Daoy (cell line): ENCODE measurements at places on chromosomes 6 and 20. TPM values are rescaled to one million over a fixed set of nuclear protein-coding genes. Genes with fewer than 3 reads are reported as not detected.

DNA sequence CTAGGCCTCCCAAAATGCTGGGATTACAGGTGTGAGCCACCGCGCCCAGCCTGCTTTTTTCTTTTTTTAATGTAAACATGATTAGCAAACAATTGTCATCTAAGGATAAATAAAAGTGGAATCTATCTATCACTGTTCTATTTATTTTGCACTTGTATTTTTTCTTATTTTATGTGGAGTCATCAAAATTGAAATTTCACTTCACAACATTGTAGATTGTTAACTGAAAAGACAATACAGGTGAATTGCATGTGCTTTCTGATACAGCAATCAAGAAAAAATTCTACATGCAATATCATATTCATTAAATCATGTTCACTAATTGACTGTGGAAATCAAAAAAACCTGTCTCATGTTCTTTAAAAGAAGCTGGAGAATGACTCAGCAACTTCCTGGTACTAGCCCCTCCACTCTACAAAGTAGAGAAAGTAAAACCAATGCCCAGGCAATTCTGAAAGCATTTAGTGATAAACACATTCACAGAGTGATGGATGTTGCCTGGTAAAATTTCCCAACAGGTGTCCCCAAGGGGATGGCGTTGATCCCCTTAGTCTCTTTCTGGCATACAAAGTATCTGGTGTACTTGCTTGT is 10.7 kb upstream of the RFX6 start:
- no peak for DNase-seq

DNA sequence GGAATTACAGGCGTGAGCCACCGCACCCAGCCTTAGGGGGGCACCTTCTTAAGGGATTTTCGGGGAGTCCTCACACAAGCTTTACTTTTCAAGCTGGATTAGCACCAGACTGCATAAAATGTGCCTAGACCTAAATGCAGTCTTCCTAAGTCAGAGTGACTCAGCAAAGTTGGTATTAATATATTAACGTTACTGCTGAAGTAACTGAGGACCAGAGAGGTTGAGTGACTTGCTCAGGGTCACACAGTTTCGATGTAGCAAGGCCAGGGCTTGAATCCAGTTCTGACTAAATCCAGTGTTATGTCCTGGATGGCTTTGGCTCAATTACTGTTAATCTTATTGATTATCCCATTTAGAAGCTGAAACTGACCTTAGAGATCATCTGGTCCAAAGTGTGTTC is 13.4 kb downstream of the EDEM2 start:
- no peak for DNase-seq

GRCh38 chr6:7673063-7673536 is 52.8 kb upstream of the BMP6 start:
- peak; percentile 66 for DNase-seq

- no peak for DNase-seq
These were observed at the start of gene LTB for GRCh38 chr6:31582230-31582643. Gene LTB, minus strand, starts transcription at chr6:31582424. Its CDS starts 7 bp downstream, at chr6:31582417.

DNA sequence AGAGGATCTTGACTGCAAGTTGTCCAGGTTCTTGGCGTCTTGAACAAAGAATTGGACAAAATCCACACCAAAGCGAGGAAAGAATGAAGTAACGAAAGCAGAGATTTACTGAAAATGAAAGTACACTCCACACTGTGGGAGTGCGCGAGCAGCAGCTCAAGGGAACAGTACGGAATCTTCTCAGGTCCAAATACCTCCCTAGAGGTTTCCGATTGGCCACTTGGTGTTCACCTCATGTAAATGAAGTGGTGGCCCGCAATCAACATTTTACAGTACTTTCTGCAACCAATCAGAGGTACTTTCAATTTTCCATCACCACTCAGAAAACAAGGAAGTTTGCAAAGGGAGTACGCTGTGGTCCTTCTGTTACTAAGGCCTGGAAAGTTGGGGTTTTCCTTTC is 122.4 kb downstream of the PTPRK start:
- no peak for DNase-seq

DNA sequence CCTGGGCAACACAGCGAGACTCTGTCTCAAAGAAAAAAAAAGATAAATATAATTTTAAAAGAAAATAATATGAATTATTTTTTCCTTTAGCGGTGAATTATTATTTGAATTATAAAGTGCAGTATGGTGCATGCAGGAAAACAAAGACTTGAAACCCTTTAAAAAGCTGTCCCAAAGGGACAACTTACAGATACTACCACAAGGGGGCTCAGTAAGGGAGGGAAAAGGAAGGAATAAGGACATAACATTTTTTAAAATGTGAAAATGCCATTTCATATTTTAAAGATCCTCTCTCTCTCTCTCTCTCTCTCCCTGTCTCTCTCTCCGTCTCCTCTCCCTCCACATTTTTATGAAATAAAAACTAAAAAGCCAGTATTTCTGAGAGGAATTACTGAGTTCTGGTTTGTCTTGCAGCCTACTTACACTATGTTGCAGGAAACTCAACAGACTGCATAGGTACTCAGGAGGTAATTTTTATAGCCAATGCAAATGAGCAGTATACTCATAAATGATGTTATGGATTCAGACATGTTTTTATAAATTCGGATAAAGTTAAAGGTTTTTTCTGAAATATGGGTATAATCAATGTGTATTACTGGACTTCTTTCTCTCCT is 455.0 kb upstream of the GJE1 start:
- DNase-seq, result peak; percentile 26

DNA sequence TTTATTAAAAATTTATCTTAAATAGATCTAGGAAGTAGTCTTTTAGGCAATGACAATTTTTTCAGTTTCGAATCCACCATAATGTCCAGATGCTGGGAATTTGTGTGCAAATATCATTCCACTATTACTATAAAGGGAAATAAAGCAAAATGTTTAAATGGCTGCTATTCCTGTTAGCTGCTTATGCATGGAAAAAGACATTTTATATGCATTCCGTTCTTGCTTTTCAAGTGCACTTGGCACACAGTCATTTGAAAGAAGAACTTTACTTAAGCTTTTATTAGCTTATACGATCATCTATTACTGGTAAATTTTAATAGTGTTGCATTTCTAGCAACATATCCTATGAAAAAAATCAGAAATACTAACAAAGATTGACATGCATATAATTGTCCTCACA is 42.0 kb downstream of the PRL start:
- DNase-seq, result no peak

- DNase-seq, result peak; percentile 92
These were observed 208.8 kb downstream of the ARHGAP18 start for GRCh38 chr6:129500958-129501739.

DNA sequence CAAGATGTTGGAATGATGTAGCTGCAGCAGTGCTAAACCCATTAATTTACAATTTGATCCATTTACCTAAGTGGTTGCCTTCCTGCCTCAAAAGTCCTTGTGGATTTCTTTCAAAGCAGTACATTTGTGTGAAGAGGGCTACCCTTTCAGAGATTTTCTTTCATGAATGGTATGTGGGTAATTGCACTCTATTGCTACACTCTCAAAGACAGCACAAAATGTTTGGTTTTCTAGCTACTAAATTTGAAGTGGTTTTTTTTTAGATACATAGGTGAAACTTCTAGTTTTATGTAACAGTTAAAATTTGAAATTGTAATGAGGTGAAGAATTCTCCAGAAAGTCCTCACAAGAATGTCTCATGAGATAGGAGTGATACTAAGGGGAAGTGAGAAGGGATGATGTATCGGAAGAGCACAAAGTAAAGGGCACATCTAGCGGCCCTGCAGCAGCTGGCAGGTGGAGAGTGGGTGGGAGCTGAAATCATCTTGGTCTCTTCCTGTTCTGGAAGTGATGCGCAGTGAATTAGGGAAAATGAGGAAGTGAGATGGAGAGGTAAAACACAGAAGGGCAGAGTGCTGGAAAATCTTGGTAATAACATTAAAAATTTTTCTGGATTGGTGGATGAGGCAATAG is 236.8 kb upstream of the MAN1A1 start:
- DNase-seq, result no peak

DNA sequence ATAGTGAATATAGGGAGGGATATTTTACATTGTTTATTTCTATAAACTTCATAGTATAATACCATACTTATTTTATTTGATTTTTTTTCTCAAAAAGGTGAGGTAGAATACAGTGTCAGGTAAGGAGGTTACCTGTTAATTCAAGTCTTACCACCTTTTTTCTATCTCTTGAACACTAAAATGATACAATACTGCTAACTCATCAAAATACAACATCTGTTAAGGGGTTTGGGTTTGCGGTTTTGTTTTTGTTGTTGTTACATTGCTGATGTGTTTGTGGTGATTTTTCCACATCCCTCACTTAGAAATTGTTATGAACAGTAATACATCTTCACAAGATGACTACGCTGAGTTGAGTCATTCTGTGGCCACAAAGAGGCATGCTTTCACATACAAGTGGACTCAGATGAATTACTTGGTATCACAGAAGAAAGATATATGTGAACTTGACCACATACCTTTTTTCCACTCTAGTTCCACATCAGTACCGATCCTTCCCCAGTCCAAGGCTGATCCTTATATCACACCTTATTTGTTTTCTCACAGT is 139.4 kb upstream of the ID4 start:
- peak; percentile 86 for DNase-seq

DNA sequence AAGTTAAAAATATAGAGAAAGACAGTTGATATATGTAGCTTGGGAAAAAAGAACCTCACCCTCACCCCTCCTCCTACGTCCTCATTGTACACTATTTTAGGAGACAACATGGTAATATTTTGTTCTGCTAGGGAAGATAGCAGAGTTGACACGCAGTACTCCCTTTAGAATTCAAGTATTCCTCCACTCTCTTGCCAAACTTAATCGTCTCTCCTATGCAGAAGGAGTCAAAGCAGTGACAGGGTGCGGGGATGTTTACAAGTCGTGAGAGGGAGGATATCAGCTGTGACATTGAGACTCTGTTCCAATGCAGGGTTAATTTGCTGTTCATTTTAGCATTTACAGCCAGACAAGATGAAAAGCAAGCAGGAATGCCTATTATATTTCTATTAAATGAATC is 97.5 kb downstream of the SOBP start:
- DNase-seq, result no peak

DNA sequence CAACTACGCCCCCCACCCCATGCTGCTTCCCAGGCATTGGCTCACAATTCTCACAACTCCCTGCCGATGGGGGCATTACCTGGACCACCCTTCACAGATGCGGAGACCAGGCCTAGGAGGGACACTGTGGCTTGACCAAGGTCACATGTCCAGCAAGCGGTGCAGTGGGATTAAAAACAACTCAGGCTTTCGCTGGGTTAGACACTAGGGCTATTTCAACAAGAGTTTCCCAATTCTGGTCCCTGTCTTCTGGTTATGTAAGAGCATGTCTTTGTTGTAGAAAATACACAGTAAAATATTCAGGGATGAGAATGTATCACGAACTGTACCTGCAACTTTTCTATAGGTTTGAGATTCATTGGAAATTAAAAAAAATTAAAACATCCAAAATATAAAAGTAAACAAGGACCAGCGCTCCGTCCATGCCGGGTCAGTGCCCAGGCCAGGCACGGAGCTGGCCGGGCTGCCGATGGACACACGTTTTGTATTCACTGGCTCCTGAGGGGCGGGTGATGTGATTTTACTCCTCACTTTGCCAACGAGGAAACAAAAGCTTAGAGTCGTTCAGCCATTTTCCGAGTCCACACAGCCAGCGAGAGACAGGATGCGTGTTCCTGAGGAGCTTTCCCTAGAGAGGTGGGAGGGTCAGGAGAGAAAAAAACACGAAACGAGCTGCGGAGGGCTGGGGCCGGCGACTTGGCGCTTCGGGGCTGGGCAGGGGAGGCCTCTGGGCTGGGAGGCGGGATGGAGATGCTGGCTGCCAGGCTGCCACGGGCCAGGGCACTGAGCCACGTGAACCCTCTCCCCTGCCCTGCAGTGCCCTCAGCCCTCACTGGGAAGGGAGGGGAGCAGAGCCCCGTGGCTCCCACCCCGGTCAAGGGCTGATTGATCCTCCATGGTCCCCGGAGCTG is 17.1 kb upstream of the VSTM2L start:
- no peak for DNase-seq

DNA sequence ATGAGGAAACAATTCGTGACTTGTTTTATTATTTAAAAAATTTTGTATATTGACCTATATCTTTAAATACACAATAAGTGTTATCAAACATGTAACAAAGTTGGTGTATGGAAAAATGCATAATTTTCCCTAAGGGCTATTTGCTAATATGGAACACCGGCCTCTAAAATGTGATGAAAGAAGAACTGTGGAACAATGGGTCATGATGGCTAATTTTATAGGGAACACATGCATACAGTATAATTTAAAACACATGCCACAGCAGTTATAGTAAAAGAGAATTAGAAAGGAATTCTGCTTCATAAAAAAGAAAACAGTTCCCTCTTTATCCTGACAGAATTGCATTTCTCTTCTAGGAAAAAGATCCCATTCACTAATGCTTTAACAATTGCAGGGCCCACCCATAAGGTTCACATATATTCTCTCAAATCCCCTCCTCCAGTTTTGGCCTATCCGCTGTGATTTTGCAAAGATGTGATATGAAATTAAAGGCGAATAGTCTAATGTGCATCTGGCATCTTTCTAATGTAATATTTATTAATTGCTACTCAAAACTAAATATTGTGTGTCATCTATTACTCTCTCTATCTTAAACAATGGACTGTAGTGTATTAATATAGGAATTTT is 628.1 kb upstream of the CITED2 start:
- DNase-seq, result no peak

- no peak for DNase-seq
These were observed 91.7 kb upstream of the EPB41L1 start for GRCh38 chr20:36062799-36063198.

DNA sequence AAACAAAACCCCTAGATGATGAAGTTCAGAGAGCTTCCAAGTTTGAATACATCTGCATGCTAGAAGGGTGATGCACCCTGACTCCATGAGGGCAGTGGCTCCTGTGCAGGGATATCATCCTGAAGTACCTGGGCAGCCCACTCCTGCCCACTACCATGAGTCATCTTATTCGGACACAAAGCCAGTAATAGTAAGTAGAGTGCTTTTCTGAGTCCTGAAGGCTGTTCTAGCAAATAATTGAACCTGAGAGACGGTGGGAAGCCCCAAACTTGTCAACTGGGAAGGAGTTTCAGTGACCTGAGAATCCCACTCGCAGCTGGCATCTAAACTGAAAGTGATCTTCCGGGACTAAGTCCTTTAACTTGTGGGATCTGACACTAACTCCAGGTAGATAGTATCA is 152.9 kb upstream of the COL21A1 start:
- no peak for DNase-seq

- DNase-seq, result peak; percentile 95
These were observed 31.4 kb downstream of the ACSS2 start for GRCh38 chr20:34907616-34908469.

- no peak for DNase-seq
These were observed 223.0 kb downstream of the HIVEP2 start for GRCh38 chr6:142722012-142722411.

GRCh38 chr6:50818673-50819072 is at the start of gene TFAP2B:
Gene TFAP2B, plus strand, starts transcription at chr6:50818871. Its CDS starts 21 bp downstream, at chr6:50818892.
- DNase-seq, result no peak

GRCh38 chr6:43858161-43859153 is 88.4 kb downstream of the VEGFA start:
- DNase-seq, result no peak

The SGK2 gene
- total RNA-seq, result 0.06 TPM in 1 of 2 replicates, not detected in the other

The CCNC gene
- total RNA-seq, result 136 and 157 TPM in 2 replicates

The CCN2 gene
- 82.6 and 86.6 TPM in 2 replicates for total RNA-seq

The NR2E1 gene
- 1.6 and 2.1 TPM in 2 replicates for total RNA-seq
